ENCODE measurements at places on chromosomes 1 and 21. TPM values are rescaled to one million over a fixed set of nuclear protein-coding genes. Genes with fewer than 3 reads are reported as not detected.

Gene CRB1
- not detected for polyA plus RNA-seq

Gene NHLH1
- polyA plus RNA-seq = 0.07 TPM

Gene LRRN2
- not detected for polyA plus RNA-seq

Gene CXADR
- polyA plus RNA-seq = 3.8 TPM

Gene TTLL10
- polyA plus RNA-seq = 0.02 TPM

Gene EFNA3
- polyA plus RNA-seq = 5.0 TPM

Gene OR2L2
- polyA plus RNA-seq = not detected

Gene ITLN2
- polyA plus RNA-seq = not detected

Gene BRINP3
- polyA plus RNA-seq = not detected

Gene LCE1E
- 0.59 TPM for polyA plus RNA-seq

Gene ZNF593OS
- 0.08 TPM for polyA plus RNA-seq

Gene PRAMEF10
- polyA plus RNA-seq = not detected

Gene GUCA2A
- polyA plus RNA-seq = not detected

Gene LAPTM5
- 0.02 TPM for polyA plus RNA-seq

Gene CR1L
- polyA plus RNA-seq = not detected

Gene UBL4B
- not detected for polyA plus RNA-seq

Gene RSPH1
- polyA plus RNA-seq = 0.20 TPM

Gene IL19
- not detected for polyA plus RNA-seq

Gene TRAF3IP3
- polyA plus RNA-seq = 0.01 TPM

Gene KRTAP10-9
- polyA plus RNA-seq = not detected

Measured in foreskin keratinocyte (primary cell).